ENCODE measurements at places on chromosomes 6 and 20.
A peak's percentile ranks its signal among the peaks of the same experiment; 100 is the strongest.

GRCh38 chr6:169851641-169852503 lies 100.5 kb downstream of the ERMARD start:
- no peak for DNase-seq

- DNase-seq = no peak
Observed at GRCh38 chr6:146028851-146029572, at the start of gene GRM1. TSS of gene GRM1 (plus strand) at chr6:146029062. CDS start at chr6:146029518, 456 bp downstream.

- no peak for DNase-seq
Observed at GRCh38 chr20:64035933-64036345, at the start of gene C20orf204. TSS of gene C20orf204 (plus strand) at chr20:64036182. CDS start at chr20:64036324, 142 bp downstream.

DNA sequence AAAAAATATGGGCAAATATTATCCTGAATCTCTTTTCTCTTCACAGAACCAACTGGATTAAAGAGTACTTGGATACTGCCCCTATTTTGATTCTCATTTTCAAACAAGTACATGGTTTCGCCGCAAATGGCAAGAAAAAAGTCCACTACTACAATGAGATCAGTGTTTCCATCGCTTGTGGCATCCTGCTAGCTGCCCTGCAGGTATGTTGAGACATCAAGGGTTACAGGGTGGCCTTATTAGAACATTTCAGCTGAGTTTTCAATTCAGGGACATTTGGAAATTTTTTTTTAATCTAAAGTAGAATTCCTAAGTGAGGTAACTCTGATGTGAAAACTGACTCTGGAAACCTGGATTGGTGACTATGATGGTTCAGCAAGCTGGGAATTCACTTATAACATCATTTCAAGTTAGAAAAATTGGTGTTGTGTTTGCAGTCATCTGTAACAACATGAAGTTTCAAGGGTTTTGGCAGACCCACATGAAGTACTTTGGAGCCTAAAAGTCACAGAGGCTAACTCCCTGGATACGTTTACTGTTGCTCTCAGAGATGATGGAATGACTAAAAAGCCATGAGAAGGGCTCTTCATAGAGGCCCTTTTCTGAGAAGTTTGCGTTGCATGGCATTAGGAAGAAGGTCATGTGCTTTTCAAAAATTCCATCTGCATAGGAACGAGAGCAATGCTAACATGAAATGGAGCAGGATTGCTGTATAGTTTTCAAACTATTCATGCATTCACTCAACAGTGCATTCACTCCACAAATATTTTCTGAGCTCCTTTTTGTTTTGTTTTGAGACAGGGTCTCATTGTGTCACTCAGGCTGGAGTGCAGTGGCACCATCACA lies 25.5 kb downstream of the IYD start:
- DNase-seq = no peak

DNA sequence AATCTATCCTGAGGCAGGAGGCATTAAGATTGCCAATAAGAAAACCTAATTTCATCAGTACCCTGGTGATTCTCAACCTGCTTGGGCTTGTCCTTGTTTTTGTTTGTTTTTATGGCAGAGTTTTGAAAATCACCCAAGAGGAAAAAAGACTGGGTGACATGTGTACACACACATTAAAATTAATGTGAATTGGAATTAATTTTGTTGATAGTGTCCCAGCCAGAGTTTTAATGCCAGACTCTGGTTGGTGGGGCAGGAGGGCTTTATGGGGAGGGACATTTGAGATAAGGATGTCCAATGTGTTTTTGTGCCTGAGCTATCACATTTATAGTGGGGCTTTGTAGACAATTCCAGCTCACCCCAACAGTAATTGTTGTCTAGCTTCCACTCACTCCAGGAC lies 184.6 kb downstream of the ID4 start:
- no peak for DNase-seq

- DNase-seq = peak; percentile 81
Observed at GRCh38 chr6:135183532-135184440, 2.7 kb downstream of the MYB start.

DNA sequence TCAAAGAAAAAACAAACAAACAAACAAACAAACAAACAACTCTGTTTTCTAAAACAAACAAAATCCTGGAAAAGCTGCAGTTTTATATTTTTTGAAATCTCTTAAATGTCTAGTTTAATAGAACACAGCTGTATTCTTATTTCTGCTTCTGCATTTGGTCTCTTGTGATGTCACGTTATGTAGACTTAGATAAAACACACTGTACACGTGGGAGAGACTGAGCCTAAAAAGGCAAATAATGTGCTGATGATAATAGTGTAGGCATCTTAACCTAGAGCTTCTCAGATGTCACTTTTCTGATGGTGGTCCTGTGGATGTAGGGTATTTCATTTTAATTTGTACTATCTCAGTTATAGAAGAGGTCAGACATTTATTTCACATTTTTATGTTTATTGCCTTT lies 261.7 kb downstream of the UTRN start:
- no peak for DNase-seq

DNA sequence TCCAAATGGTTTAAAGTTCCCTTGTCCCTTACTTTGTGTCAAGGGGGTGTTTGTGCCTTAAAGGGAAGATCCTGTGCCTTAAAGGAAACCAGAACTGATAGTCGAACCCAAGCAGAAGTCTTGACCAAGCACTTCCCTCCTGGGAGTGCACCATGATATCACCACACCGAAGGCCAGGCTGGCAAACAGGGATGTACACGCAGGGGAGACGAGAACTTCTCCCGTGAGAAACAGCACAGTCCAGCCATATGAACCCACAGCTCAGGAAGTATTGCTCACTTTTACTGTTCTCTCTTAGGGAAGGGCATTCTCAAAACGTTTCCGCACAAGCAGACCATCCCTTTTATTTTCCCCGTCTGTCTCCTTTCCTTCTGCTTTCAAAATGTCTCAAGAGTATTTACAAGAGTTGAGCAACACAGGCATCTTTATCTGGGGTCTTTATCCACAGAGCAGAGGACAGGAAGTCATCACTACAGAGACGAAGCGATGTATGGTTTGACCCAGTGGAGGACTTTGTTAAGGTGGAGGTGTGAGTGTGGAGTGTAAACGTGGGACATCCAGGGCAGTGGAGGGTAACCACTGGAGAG lies 12.8 kb upstream of the SERPINB1 start:
- DNase-seq = no peak

GRCh38 chr6:41159415-41160082 lies 3.4 kb downstream of the TREM2 start:
- no peak for DNase-seq

GRCh38 chr6:10696655-10697054 lies 1.9 kb downstream of the PAK1IP1 start:
- DNase-seq = no peak

DNA sequence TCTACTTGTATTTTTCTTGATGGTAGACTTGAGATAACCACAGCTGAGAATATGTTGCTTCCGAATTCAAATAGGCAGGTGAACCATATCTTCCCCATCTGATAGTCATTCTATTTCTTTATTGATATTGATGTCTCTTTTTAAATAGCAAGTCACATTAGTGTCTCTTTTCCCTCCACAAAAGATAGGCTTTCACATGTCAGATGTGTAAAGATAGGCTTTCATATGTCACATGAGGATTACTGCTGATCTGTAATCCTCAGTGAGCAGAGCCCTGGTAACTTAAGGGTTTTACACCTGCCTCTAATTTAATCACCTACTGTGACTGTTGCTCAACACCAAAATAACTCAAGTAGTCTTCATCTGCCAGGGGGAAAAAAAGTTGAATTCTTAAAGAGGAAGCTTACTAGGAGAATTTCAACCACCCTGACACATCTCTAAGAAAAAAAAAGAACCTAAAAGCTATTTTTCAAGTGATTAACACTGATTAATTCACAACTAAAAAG lies 45.3 kb upstream of the TRDN start:
- no peak for DNase-seq

DNA sequence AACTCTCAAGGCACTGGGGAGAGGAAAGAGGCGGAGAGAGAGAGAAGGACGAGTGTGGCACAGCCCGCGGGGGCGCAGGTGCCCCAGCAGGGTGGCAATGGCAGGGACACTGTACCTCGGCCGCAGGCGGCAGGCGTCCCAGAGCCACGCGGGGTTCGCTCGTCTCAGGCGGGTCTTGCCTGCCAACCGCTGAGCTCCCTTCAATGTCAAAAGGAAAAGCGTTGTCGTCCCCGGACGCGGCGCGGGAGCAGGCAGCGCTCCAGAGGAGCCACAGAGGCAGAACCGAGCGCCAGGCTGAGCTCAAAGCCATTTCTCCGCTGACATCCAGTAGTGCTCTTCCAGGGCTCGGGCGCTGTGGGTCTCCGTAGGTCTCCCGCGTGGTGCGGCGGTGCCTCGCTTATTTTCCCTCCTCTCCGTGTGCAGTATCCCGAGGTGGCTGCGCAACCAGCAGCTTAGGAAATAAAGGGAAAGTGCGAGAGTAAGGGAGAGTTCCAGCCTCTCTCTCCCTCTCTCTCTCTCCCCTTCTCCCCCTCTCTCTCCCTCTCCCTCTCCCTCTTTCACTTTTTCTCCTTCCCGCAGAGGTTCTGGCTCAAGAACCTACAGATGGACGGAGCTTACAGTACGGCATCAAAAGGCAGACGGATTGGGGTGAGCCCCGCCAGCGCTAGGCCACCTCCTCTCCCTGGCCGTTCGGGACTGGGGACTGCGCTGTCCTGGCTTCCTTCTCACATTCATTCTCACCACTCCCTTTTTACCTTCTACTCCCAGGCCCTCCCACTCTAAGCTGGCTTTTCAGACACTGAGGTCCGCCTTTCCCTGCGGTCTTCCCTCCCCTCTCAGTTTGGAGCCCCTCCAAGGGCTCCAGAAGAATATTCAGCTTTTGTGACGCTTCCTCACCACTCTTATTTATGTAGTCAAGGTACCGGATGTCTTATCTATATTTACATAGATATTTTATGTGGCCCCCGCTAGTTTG lies at the start of gene LAMA4:
Gene LAMA4, minus strand, starts transcription at position 727 of the 976 bp plus-strand sequence. Its CDS starts 417 bp downstream, at position 310.
- DNase-seq = no peak

- no peak for DNase-seq
Observed at GRCh38 chr6:135826236-135826804, 25.2 kb upstream of the PDE7B start.

DNA sequence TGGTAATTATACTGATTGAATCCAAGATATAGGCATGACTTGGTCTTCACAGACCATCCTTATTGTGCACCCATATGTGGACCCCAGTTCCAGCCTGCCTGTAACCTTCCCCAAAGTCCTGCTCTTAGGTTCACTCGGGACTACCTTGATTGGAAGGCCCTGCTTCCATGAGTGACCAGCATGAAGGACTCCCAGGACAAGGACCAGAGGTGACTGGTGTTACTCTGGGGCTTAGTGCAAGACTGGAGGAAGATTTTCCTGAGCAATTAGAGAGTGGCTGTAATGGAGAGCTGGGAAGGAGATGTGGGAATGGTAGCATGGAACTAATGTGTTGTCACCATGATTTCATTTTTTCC lies 15.1 kb downstream of the BRD2 start:
- no peak for DNase-seq

GRCh38 chr6:119586250-119586882 lies 236.8 kb upstream of the MAN1A1 start:
- no peak for DNase-seq

- no peak for DNase-seq
Observed at GRCh38 chr6:150466196-150466595, 97.4 kb downstream of the IYD start.

- DNase-seq = no peak
Observed at GRCh38 chr6:35445691-35446090, 6.4 kb upstream of the FANCE start.

DNA sequence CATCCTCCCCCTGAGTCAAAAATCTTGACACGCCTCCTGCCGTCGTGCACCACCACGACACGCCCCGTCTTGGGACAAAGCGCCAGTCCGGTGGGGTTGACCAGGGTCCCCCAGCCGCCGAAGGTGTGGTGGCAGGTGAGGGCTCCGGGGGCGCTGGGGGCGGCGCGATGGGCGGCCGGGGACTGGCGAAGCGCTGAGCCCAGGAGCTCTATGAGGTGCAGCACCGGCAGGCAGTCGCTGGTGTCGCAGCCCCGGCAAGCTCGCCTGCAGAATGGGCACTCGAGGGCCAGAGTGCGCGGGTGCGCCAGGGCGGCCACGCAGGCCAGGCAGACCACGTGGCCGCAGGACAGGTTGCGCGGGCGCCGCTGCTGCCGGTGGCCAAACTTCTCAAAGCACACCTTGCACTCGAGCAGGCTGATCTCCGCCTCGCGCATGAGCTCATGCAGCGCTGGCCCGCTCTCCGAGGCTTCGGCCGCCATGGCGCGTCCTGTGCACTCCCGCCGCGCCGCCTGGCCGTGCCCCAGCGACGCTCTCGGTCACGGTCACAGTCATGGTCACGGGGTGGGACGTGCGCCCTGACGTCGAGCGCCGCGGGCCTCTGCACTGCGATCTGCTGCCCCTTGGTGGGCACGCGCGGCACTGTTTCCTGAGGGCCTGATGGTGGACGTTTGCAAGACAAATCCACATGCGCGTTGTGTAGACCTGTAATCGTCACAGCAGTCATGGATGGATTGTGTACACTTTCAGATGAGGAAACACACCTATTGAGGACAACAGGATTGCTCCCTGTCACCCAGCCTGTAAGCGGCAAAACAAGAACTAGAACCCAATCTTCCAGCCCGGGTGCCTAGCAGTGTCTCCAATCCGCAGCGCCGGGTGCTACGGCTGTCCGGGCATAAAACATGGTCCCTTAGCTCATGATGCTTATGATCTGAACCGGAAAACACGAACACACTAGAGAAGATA lies at the start of gene NHLRC1:
Gene NHLRC1, minus strand, starts transcription at position 550 of the 966 bp plus-strand sequence. Its CDS starts 71 bp downstream, at position 479.
- DNase-seq = peak; percentile 77

- DNase-seq = no peak
Observed at GRCh38 chr6:170173335-170173881, 117.5 kb downstream of the DLL1 start.

GRCh38 chr20:35837577-35838195 lies 65.9 kb downstream of the PHF20 start:
- DNase-seq = no peak

GRCh38 chr6:35494161-35494563 lies 2.7 kb downstream of the TEAD3 start:
- DNase-seq = no peak

DNA sequence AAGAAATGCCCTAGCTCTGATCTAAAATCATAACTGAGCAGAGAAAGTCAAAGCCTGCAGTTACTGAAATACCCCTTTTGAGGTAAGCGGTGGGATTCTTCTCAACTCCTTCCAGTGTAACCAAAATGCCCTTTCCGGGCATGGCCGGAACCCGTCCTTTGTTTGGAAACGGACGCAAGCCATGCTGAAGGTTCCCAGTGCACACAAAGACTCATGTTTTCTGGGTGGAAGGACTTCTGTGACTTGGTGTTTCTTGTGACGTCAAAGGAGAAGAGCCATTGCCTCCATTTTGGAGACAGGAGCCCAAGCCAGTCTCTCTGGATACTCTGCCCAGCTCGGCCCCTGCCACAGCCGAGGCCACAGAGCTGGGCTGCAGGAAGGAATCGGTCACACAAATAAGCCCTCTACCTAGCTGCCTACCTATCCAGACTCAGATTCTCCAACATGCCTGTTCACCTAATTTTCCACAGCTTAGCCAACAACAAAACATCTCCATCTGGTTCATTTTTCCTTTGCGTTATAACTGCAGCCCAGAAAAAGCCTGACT lies 182.8 kb downstream of the TBXT start:
- DNase-seq = no peak

GRCh38 chr6:37088897-37089296 lies 81.1 kb upstream of the PIM1 start:
- no peak for DNase-seq

GRCh38 chr20:22890594-22891300 lies 144.4 kb upstream of the SSTR4 start:
- DNase-seq = no peak

Data from hematopoietic multipotent progenitor cell treated with erythropoietin and hydrocortisone succinate and interleukin-3 and kit ligand, for 17 days (in vitro differentiated cells).